Osteoblast (primary cell): ENCODE measurements at places on chromosomes 3 and 15. TPM values are rescaled to one million over a fixed set of nuclear protein-coding genes. Genes with fewer than 3 reads are reported as not detected.

GOLGA8G gene
- under 0.01 TPM in 1 of 2 replicates, not detected in the other for total RNA-seq

COLQ gene
- total RNA-seq: 1.4 and 1.5 TPM in 2 replicates

CCDC39 gene
- not detected in 2 replicates for total RNA-seq

TGM4 gene
- not detected in 2 replicates for total RNA-seq

GRCh38 chr15:47517737-47518136 is 199.6 kb upstream of the SEMA6D start:
- DNase-seq: no peak

- DNase-seq: no peak
These were observed 9.0 kb downstream of the PODXL2 start for GRCh38 chr3:127637971-127638370.

DNA sequence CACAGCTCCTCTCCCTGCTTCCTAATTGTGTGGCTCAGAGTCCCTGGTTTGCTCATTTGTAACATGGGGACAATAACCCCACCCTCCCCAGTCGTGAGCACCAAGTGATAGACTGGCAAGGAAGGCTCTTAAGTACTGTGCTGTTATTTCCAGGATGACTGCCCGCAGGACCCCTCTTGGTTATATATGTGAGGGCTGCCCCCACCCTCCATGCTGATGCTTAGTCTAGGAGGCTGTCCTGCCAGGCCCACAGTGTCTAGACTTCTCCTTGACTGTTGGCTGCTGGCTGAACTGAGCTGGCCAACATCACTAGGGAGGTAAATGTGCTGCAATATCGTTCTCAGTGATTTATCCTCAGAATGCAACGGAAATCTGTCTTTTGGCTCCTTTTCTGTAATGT is 45.1 kb downstream of the RAB11A start:
- no peak for DNase-seq
